ENCODE measurements at places on chromosomes 3 and 15.

GRCh38 chr3:24237971-24238706, 256.5 kb downstream of the THRB start:
- DNase-seq: peak; percentile 13

- DNase-seq: no peak
Measured at GRCh38 chr3:197407053-197407452, 108.6 kb upstream of the DLG1 start.

DNA sequence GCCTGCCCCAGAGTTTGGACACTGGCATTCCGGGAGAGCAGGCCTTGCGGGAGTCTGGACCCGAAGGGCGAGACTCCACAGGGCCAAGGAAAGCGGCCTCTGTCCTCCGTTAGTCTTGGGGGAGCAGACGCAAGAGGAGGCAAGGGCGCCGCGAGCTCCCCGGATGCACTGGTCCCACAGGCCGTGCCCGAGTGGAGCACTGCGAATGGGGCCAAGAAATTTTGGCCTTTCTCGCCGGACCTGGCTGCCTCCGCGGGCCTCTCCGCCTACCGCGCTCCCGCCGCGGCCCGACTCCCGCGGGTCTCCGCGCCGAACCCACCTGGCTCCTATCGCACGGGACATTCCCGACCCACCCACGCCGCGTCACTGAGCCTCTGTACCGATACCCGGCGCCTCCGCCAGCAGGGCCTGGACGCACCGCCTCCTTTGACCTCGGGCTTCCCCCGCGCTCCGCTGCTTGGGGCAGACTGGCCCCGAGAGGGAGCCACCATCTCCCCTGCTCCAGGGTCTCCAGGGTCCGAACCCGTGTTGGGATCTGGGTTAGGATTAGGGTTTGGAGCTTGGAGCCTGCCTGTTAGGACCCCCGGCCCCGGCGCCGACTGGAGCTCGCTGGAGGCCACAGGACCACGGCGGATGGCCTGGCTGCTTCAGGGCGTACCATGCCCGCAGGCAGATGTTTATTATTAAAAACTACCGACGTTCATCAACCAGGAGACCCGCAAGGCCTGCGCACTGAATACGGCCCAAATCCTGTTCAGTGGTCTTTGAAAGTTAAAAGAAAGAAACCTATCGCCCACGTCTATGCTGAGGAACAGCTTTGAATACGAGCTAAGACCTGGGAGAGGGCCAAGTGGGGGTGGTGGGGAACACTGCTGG, 11.7 kb downstream of the SHOX2 start:
- no peak for DNase-seq

GRCh38 chr3:193734737-193735366, 141.8 kb downstream of the OPA1 start:
- DNase-seq: no peak

DNA sequence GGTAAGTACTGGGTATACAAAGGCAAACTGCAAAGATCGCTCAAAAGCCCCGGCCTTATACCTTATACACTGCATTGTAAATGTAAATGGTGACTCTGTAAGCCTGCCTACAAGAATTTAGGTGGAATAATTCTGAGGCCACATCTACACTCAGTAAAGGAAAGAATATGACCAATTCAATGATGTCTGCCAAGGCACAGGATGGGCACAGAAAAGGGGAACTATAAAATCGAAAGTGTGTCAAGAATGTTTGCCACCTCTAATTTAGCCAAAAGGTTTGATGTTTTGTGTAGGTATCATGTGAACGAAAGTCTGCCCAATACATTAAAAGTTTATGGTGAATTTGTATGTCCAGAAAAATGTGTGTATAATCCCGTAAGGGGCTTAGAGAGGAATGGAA, 96.1 kb downstream of the FOXP1 start:
- DNase-seq: no peak

DNA sequence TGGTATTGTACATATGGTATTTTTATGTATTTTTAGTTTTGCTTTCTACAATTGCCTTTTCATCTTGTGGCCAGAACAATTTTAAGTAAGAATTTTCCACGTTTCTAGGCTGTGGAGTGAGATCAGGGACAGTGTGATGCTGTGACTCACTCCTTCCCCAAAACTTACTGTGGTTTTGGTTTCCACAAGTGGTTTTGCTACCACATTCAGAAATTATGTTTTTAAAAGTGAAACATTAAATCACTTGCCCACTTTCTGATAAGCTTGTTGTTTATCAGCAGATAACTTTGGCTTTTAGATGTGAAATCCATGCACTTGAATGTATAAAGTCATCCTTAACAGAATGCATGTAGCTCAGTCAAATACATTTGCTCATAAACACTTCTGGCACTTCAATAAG, 192.2 kb upstream of the THRB start:
- DNase-seq: peak; percentile 13

- DNase-seq: no peak
Measured at GRCh38 chr3:187544326-187544725, 125.9 kb downstream of the SST start.

GRCh38 chr3:1766384-1766783, 332.3 kb upstream of the CNTN4 start:
- no peak for DNase-seq

DNA sequence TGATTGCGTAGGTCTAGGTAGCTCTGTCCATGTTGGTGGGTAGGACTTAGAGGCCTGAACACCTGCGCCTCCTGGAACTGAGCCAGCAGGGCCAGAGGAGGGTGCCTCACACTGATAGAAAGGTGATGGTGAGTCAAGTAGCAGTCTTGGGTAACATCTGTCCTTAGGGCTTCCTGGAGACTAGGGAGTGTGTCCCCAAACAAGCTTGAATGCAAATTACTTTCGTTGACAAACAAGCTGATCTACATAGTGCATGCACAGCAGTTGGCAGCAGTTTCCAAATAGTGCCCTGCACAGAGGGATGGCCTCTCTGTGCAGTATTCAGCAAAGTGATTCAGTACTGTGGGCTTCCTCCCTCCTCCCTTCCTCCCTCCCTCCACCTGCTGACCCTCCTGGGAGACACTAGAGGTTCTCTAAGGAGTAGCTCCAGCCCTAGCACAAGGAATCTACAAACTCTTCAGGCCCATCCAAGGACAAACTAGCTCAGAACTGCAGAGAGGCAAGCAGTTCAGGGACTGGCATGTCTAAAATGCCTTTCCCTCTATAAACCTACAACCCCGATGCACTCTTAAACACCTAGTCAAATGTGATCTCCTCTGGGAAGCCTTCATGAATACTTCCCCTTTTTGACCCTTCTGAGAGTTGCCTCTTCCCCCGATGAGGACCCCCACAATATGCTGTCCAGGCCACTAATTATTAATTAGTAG, 61.0 kb downstream of the TLE3 start:
- no peak for DNase-seq

DNA sequence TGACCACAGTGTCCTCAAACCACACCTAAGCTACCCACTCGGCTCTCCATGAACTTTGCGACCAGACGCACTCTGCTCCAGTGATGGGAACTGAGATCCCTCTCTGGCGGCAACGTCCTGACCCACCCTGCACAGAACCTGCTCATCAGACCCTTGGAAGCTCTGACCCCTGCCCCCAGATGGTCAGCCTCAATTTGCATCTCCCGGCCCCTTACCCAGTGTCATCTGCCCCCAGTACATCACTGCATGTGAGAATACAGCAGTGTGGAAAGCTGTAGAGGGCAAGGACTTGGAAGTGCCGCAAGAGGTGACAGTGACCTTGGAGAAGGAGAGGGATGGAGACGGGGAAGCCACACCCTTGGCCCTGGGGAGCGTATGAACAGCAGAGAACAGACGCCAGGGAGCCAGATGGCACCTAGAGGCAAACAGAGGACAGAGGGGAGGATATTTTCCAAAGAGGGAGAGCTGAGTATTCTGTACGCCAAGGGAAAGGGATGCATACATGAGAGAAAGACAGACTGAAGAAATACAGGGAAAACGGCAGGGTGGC, 192.0 kb downstream of the XXYLT1 start:
- no peak for DNase-seq

- no peak for DNase-seq
Measured at GRCh38 chr3:23728601-23729117, 77.1 kb upstream of the UBE2E1 start.

DNA sequence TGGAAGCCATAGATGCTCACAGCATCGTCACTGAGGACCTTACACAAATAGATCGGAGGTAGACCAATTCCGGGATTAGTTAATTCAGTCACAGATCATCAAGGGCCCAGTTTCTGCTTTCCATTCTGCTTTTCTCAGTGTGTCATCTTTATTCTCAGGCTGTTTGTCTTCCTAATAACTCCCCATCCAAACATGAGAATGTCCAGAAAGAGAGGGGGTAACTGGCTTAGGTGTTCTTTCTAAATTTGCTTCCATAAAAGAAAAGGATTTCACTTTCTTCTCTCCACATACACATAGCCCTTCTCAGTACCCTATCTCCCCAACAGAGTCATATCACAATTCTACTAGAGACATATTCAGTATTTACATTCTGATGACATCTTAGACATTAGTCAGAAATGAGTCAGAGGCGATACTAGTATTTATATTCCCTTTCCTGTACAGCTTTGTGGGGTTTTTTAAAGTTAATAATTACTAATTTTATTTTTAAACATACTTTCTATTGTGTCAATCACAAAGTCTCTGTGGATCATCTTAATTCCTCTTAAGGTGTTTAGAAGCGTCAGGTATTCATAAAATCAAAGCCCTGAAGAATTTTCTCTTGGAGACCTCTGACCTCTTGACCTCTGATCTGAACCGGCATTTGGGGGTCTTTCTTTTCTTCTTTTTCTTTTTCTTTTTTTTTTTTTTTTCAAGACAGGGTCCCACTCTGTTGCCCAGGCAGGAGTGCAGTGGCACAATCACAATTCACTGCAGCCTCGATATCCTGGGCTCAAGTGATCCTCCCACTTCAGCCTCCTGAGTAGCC, 24.3 kb upstream of the IL12A start:
- DNase-seq: no peak

GRCh38 chr3:166785876-166786275, 594.2 kb downstream of the ZBBX start:
- DNase-seq: no peak

GRCh38 chr3:34176723-34177122, 378.3 kb downstream of the PDCD6IP start:
- no peak for DNase-seq

DNA sequence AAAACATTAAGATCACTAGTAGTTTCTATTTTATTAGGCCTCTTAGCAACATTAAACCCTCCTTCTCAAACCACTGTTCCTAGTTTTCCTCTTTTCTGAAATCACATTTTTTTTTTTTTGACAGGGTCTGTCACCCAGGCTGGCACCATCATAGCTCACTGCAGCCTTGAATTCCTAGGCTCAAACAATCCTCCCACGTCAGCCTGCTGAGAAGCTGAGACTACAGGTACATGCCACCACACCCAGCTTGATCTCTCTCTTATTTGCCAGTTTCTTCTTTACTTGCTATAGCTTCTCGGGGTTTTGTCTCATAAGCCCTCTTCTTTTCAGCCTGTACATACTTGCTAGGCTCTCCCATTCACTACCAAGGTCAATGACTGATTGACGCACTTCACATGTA, 28.0 kb downstream of the SENP8 start:
- DNase-seq: no peak

- DNase-seq: peak; percentile 98
Measured at GRCh38 chr15:89087830-89088604, at the start of gene ABHD2. ABHD2 (plus strand) TSS chr15:89088456; CDS start chr15:89116328, 27,872 bp downstream.

DNA sequence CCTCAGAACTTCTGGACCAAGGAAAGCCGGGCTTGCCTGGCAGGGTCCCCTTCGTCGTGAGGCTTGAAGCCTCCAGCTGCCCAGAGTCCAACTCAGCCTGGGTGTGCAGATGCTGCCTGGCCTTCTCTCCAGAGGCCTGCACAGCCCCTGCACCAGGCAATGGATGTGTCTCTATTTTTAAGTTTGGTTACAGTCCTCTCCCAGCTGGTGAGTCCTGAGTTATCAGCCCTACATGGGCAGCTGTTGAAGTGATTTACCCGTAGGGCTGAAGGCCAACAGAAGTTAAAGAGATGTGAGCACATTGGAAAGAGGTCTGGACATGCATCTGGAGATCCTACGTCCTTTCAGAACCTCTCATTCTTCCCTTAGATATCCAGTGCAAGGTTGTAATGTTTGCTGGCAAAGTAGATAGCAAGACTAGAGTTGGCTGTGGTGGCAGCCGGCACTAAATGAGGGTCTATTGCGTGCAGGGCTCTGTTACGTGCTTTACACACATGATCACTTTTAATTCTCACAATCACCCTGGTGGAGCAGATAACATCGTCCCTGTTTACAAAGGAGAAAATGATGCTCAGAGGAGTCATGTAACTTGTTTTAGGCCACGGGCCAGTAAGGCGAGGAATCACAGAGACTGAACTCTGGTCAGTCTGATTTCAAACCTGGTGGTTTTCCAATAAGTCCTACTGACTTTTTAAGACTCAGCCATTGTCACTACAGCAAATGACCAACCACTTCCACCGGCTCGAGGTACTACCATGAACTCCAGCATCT, 9.9 kb downstream of the FYCO1 start:
- no peak for DNase-seq

- DNase-seq: no peak
Measured at GRCh38 chr3:134869153-134869726, 74.2 kb downstream of the EPHB1 start.

DNA sequence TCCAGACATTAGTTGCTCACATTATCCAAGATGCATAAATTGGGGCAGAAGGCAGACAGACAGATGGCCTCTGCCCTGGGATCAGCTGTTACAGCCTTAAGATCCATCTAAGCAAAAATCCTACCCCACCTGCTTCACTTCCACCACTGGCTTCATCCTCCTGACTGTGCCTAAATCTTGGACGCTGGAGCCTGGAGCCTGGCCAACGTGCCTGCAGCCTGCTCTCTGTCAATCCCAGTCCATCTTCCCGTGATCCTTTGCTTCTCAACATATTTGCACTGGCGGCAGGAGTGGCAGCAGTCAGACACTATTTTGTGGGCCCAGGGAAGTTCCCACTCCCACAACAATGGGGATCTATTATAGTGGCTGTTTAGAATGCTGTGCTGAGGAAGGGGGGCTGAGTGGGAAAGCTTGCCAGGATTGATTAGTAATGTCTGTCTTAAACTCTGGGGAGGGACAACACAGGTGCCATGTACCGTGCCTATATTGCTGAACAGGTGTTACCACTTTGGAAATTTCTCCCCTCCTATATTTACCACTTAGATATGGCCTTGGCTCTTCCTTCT, 121.2 kb downstream of the MEGF11 start:
- no peak for DNase-seq

- DNase-seq: peak; percentile 20
Measured at GRCh38 chr15:73873889-73874511, 636 bp downstream of the TBC1D21 start.

GRCh38 chr3:9749645-9750555, at the start of gene OGG1:
OGG1 (plus strand) TSS chr3:9749952; CDS start chr3:9750287, 335 bp downstream.
- peak; percentile 96 for DNase-seq

- no peak for DNase-seq
Measured at GRCh38 chr15:29053661-29054131, 167.9 kb downstream of the APBA2 start.

GRCh38 chr3:100561459-100562158, 47.8 kb upstream of the ADGRG7 start:
- no peak for DNase-seq

- DNase-seq: no peak
Measured at GRCh38 chr15:69712991-69713390, 260.4 kb downstream of the RPLP1 start.

DNA sequence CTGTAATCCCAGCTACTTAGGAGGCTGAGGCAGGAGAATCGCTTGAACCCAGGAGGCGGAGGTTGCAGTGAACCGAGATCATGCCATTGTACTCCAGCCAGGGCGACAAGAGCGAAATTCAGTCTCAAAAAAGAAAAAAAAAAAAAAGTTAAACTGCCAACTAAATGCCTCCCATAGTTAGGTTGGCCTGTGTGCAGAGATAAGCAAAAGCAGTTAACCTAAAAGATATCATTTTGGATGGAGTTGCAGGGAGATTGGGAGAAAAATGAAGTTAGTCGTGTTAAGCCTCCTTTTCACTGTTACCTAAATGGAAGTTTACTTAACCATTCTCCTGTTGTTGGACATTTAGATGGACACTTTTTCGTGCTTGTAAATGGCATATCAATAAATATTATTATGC, 11.4 kb upstream of the FETUB start:
- no peak for DNase-seq

Data from stimulated activated naive CD8-positive, alpha-beta T cell treated with anti-CD3 and anti-CD28 coated beads, Interleukin-15, Interleukin-2, amounts not matched to agents 100 U/mL and 50 U/mL, for 24 hours (primary cell).